ENCODE measurements at places on chromosomes 5 and 9. TPM values are rescaled to one million over a fixed set of nuclear protein-coding genes. Genes with fewer than 3 reads are reported as not detected.

GDA gene
- total RNA-seq, result 0.52 TPM

MOB3B gene
- total RNA-seq, result 1.0 TPM

MLANA gene
- not detected for total RNA-seq

FREM1 gene
- 17.2 TPM for total RNA-seq

TMEM232 gene
- 1.6 TPM for total RNA-seq

SLC9A3 gene
- 1.6 TPM for total RNA-seq

TXNDC8 gene
- total RNA-seq, result not detected

C5orf46 gene
- total RNA-seq, result not detected

RAD23B gene
- total RNA-seq, result 92.4 TPM

SLC36A2 gene
- total RNA-seq, result under 0.01 TPM

PROB1 gene
- total RNA-seq, result 23.5 TPM

PELO gene
- 18.8 TPM for total RNA-seq

FOXD4L4 gene
- under 0.01 TPM for total RNA-seq

C9orf153 gene
- 1.6 TPM for total RNA-seq

SPATA6L gene
- 1.6 TPM for total RNA-seq

SV2C gene
- under 0.01 TPM for total RNA-seq

PCDHA3 gene
- not detected for total RNA-seq

SLC6A19 gene
- under 0.01 TPM for total RNA-seq

NR5A1 gene
- total RNA-seq, result not detected

CPEB4 gene
- total RNA-seq, result 32.4 TPM

ARID3C gene
- not detected for total RNA-seq
